ENCODE measurements at places on chromosomes 2 and 18.

GRCh38 chr2:40516604-40517003 lies 64.7 kb upstream of the SLC8A1 start:
- no peaks in the 10 kb centered on the region for H3K36me3 ChIP-seq
- no peaks in the 10 kb centered on the region for H3K27me3 ChIP-seq
- H3K4me3 ChIP-seq, result no peak overlapping the region
- H3K27ac ChIP-seq, result no peak overlapping the region
- DNase-seq, result no peak
- no peaks in the 10 kb centered on the region for H3K4me1 ChIP-seq

- H3K36me3 ChIP-seq, result peaks cover 76% of the 10 kb centered on the region
- no peak overlapping the region for H3K4me3 ChIP-seq
- no peak overlapping the region for H3K27ac ChIP-seq
- H3K4me1 ChIP-seq, result no peaks in the 10 kb centered on the region
- DNase-seq, result no peak
Observed at GRCh38 chr2:99166218-99166617, 11.5 kb downstream of the LIPT1 start.

GRCh38 chr2:220931491-220931890 lies 640.6 kb downstream of the EPHA4 start:
- no peak for DNase-seq
- H3K4me1 ChIP-seq, result no peaks in the 10 kb centered on the region
- H3K27me3 ChIP-seq, result no peaks in the 10 kb centered on the region
- H3K36me3 ChIP-seq, result no peaks in the 10 kb centered on the region
- H3K4me3 ChIP-seq, result no peak overlapping the region

DNA sequence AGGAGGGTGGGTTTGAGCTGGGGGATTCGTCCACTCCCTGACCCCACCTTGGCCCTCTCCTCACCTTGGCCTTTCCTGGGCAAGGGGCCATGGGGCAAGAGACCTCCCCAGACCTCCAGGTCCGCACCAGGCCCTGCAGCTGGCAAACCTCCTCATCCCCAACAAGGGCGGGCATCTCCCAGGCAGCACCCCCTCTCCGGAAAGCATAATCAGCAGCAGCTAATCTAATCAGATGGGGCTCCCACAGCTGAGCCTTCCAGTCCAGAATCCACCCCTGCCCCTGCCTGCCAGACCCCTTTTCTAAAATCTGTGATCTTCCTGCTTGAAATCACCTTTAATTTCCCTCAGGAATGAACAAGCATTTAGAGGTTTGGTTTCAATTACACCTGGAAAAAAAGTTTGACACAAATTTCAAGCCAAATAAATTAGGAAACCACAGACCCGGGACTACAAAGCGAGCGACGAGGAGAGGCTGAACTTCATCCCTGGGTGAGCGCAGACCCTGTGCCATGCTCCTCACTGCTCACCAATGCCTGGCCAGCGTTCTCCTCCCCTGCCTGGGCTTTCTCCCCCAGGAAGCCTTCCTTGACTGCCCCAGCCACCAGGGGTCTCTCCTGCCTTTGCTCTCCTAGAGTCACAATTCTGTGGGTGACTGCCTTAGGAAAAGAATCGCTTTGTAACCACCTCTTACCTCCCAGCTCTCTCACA lies 143.0 kb upstream of the MYCN start:
- DNase-seq, result no peak
- peaks cover 11% of the 10 kb centered on the region for H3K4me1 ChIP-seq
- no peaks in the 10 kb centered on the region for H3K36me3 ChIP-seq
- H3K4me3 ChIP-seq, result no peak overlapping the region
- H3K27ac ChIP-seq, result no peak overlapping the region

Measured in esophagus squamous epithelium (tissue), 5 donors.